Spleen (tissue), 13 donors: ENCODE measurements at places on chromosomes 12 and 14.

DNA sequence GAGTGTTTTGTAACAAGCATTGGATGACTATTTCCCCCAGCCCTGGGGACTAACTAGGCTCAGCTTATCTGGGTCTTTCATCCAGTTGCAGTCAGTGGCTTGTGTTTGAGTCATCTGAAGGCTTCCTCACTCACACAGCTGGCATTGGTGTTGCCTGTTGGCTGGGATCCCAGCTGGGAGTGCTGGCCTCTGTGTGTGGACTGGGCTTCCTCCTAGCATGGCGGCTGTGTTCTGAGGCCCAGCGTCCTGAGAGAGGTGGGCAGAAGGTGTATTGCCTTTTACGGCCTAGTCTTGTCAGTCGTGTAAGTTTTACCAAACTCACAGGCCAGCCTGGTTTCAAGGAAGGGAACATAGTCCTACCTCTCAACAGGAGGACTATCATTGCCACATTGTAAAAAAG lies 28.3 kb upstream of the PPP2R5C start:
- no peak for DNase-seq

DNA sequence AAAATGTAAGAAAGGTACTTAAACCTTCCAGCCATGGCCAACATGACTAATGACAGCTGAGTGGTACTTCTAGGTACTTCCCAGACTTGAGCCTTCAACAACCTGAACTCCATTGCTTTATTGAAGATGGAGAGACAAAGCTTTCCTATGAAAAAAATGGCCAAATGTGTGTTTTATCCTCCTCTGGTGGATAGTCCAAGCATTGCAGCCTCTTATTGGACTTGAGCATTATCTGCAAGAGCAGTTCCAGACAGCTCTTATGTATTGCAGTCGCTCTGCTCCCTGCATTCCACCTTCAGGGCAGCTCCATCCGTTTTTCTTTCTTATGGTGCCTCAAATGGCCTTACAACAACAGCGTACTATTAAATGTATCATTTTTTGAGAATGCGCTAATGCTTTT lies 588.2 kb downstream of the NRXN3 start:
- DNase-seq, result no peak

DNA sequence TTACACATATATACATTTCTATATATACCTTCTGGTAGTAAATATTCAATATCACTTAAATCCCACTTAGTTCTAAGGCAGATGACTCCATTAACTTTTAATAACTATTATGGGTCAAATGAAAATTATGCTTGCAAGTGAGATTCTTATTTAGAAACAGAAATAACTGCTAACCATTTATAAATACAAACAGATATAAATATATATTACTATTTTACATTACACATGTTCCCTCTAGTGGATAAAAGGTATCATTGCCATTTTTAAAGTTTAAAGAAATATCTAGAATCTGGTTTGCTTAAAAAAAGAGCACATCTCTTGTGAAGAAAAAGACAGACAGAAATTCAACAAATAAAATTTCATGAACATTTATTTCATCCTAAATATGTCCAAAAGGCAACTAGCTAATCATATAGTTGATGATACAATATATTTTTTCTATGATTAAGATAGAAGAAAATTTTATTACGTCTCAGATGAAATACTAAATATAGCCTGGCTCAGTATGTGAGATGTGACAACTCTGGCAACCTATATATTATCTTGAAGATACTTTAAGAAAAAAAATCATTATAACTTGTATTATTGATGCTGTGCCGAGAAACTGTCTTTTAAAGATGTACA lies 11.7 kb upstream of the RAD51AP1 start:
- no peak for DNase-seq

GRCh38 chr12:26768611-26769603 lies 64.1 kb downstream of the ITPR2 start:
- DNase-seq, result no peak

- no peak for DNase-seq
These were observed 16.9 kb upstream of the DUSP6 start for GRCh38 chr12:89369166-89369565.

- DNase-seq, result no peak
These were observed 154.3 kb downstream of the HELB start for GRCh38 chr12:66456612-66457011.

- DNase-seq, result no peak
These were observed 51.7 kb upstream of the TBX5 start for GRCh38 chr12:114457620-114458019.

DNA sequence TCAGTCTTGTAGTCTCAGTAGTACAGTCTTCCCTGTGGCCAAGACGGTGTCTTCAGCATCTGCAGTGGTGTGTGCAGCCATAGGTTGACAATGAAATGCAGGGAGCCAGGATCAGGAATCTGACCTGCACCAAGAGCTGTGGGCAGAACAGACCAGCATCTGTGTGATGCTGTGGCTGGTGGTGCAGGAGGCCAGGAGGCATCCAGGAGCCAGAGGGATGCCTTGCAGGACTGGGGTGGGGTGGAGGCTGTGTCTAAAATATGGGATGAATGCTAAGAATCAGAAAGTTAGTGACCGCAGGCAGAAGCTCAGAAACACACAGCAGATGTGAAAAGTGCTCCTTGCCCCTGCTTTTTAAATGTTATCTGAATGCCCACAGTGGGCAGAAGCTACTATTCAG lies 209.7 kb downstream of the CACNA1C start:
- no peak for DNase-seq

GRCh38 chr12:66066929-66067523 lies 63.5 kb downstream of the LLPH start:
- DNase-seq, result no peak

DNA sequence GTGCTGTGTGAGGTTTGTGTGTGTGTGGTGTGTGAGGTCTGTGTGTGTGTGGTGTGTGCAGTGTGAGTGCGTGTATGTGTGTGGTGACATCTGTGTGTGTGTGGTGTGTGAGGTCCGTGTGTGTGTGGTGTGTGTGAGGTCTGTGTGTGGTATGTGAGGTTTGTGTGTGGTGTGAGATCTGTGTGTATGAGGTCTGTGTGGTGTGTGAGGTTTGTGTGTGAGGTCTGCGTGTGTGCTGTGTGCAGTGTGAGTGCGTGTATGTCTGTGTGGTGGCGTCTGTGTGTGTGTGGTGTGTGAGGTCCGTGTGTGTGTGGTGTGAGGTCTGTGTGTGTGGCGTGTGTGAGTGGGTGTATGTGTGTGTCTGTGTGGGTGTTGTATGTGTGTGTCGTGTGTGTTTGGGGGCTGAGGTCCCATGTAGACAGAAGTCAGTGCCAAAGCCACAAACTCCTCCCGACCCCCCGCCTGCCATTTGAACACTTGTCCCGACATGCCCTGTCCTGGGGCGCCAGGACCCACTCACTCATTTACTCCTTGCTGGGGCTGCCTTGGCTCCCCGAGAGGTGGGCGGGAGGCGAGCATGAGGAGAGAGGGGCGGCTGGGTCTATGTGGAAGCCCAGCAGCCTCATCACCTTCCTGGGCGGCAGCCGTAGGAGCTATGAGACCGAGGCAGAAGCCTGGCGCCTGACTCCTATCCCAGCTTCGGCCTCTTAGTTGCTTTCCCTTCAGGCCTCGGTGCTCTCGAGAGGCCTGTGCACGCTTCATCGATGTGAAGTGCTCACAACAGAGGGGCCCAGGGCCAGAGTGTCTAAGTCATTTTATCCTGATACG lies 20.5 kb downstream of the RILPL1 start:
- DNase-seq, result no peak

- DNase-seq, result no peak
These were observed 114.4 kb downstream of the PRKCH start for GRCh38 chr14:61435563-61436337.

DNA sequence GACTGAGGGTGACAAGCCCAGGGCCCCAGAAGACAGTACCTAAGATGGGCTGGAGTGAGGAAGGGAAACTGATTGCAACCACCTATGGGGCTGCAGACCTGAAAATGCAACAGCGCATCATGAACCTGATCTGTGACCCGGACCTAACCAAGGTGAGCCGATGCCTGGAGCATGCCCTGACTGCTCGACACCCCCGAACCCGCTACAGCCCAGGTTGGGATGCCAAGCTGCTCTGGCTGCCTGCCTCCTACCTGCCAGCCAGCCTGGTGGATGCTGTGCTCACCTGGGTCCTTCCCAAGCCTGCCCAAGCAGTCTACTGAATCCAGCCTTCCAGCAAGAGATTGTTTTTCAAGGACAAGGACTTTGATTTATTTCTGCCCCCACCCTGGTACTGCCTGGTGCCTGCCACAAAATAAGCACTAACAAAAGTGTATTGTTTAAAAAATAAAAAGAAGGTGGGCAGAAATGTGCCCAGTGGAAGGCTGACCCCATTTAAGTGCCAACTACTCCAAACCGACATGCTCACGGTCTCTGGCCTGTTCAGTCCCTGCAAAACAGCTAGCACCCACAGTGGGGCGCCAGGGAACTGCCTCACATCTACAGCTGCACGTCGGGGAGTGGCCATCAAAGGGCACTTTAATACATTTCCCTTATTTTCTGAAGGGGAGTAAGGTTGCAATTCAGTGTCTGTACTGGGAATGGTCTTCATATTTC lies 4.2 kb downstream of the RDH5 start:
- peak; percentile 91 for DNase-seq

DNA sequence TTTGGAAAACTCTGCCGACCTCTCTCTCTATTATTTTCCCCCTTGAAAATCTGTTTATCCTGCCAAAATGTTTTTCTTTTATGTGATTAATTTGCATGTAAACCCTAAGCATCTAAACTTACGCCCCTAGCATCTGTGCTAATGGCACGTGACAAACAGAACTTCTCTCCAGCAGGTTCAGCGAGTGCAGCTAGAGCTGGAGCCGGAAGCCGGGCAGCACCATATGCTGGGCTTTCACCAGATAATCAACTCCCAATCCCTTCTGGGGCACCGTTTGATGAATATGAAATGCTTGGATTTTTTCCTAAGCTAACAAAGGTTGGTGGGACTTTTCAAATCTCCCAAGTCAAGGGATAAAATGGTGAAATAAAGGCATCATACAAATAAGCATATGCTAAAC lies 667.5 kb upstream of the TMEM132C start:
- DNase-seq, result no peak

DNA sequence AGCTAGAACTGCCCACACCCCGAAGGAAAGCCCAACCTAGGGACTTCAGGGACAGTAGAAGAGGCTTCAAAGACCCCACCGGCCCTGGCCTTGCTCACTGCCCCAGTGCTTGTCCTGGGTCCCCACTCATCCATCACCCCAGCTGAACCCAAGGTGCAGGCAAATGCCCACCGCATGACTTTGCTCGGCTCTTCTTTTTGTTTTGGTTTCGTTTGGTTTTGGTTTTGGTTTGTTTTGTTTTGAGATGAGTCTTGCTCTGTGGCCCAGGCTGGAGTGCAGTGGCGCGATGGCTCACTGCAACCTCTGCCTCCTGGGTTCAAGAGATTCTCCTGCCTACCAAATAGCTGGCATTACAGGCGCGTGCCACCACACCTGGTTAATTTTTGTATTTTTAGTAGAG lies 9.0 kb downstream of the CCDC85C start:
- DNase-seq, result no peak

GRCh38 chr12:67649570-67650387 lies 1.2 kb downstream of the DYRK2 start:
- peak; percentile 89 for DNase-seq

DNA sequence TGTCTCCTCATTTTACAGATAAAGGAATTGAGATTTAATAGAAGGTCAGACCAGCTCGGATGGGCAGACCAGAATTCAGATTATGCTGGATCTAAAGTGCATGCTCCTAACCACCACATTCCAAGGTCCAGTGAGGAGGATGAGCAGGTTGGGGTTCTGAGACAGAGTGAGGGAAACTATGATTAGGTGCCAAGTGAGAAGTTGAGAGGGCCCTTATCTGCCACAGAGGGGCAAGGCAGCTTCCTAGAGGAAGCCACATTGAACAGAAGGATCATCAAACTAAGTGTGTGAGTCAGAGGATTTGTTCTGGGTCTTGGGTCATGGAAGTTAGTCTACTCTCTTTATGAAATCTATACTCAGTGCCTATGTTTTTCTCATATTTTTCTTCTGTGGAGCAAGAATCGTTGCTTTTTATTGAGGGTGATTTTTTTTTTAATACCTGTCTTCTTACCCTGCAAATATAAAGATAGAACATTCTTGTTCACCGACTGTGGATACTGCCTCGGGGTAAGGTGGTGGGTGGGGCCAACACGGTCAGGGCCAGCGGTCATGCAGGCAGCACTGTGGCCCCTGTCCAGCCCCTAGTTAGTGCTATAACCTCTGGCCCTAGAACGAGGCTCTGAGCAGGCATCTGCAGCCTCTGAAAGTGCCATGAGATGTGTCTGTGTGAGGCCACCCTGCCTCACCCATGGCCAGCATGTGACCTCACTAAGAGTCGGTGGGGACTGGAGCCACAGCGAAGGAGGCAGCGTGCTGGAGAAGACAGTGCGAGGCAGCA lies 55.6 kb upstream of the PTHLH start:
- no peak for DNase-seq

GRCh38 chr12:125907351-125907750 lies 842.1 kb downstream of the AACS start:
- DNase-seq, result no peak

DNA sequence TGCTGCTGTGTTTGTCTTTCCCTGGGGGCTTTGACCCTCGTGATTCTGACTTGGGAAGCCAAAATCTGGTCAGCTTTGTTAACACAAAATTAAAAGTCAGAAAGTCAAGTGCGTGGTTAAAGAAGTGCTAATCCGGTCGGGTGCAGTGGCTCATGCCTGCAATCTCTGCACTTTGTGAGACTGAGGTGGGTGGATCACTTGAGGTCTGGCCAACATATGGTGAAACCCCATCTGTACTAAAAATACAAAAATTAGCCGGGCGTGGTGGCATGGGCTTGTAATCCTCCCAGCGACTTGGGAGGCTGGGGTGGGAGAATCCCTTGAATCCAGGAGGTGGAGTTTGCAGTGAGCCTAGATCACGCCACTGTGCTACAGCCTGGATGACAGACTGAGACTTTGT lies 844.6 kb downstream of the VRK1 start:
- no peak for DNase-seq
